ENCODE measurements at places on chromosomes 7 and 10.

DNA sequence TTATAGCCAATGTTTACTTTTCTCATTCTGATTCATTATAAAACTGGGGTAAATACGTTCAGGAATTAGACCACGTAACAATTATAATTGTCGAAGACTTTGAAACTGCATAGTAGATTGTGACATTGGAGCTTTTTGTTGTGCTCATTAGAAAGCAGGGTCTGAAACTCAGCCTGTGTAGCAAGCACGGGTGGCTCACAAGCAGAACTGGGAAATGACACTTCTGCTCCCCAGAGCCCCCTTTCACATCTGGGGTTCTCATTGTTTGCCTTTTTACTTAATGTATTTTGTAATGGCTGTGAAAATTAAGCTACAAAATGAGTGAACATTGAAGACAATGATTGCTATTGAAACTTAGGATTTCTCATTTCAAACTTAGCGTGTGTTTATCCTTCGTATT, 72.9 kb downstream of the CDHR3 start:
- no peak for DNase-seq

- DNase-seq, result no peak
These were observed 63.2 kb upstream of the BMPER start for GRCh38 chr7:33842150-33842549.

- DNase-seq, result no peak
These were observed 99.8 kb downstream of the SND1 start for GRCh38 chr7:127751490-127752448.

DNA sequence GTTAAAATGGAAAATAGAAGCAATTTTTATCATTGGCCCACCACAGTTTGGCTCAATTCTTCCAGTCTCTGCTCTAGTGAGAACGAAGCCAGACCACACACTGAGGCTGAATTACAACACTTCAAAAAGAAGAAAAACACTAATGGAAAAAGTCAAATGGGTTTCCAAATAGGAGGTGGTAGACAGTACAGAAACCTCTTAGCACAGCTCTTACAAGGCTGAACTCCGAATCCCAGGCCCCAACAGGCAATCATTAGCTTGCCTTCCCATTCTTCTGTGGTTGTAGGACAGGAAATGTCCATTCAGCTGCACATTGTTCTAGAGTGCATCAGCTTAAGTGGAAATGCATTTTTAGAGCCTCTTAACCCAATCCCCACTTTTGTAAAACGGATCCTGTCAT, 115.1 kb upstream of the MEOX2 start:
- no peak for DNase-seq

DNA sequence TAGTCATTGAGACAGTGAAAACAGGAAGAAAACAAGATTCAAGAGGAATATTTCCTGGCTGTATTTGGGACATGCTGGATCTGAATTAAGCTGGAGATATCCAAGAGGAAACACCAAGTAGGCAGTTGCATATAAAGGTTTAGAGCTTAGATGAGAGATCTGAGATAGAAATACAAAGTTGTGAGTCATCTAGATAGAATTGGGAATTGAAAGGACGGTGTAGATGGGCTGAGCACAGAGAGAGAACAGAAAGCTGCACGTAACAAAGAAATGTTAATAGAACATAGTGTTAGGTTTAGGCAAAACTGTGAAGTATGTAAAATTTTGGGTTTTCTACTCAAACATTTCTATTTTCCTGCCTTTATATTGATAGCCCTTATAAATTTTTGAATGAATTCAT, 218.5 kb upstream of the TMEM196 start:
- DNase-seq, result no peak

DNA sequence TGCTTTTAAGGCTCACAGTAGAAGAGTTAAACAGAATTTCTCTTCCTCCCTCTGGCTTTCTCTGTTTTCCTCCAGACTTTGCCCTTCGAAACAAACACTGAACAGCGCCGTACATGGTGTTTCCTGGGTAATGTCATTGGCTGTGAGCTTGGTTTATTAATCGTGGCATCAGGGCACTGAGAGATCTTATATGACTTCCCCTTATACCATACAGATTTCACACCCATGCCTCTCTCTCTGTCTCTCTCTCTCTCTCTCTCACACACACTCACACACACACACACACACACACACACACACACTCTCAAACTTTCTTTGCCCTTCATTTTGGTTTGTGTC, 195.5 kb downstream of the CREB5 start:
- DNase-seq, result no peak

DNA sequence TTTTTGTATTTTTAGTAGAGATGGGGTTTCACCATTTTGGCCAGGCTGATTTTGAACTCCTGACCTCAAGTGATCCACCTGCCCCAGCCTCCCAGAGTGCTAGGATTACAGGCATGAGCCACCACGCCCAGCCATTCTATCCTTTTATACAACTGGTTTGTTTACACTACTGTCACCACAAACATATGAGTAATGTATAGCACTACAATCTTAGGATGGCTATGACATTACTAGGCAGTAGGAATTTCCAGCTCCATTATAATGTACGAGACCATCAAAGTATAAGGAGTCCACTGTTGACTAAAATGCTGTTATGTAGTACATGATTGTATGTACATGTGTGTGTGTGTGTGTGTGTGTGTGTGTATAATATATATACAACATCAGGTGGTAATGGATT, 1126.1 kb upstream of the LRRN3 start:
- no peak for DNase-seq
